ENCODE measurements at places on chromosomes 3 and 15.

DNA sequence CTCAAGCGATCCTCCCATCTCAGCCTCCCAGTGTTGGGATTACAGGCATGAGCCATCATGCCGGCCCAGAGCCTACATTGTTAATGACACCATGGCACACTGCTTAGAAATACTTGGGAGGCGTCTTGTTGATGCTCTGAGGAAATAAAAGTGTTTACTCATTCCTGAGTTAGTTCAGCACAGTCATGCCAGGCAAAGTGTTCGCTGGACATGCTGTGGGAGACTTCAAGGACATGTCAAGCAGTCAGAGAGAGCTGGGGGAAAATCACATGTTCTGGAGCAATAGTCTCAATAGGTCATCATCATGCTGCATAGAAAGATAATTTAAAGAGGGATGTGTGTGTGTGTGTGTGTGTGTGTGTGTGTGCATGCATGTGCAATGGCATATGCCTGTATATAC, 37.5 kb downstream of the TTC23 start:
- no peak for DNase-seq

GRCh38 chr3:13192471-13193213, 119.4 kb upstream of the IQSEC1 start:
- no peak for DNase-seq

DNA sequence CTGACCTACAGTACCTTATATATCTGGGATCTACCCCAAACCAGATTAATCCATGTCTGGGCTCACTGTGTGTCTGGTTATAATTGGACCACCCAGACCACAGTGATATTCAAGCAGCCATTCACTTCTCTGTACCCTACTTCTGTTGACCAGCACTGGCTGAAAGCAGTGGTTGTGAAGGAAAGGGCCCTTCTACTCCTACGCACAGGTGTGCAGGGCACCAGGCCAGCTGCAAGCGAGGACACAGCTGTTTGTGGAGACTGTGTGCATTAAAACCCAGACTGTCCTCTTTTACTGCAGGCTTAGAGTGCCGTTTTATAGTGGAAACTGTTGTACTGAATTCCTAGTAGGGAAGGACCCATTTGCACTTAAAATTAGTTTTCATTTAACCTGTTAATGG, 29.5 kb downstream of the CTDSPL start:
- DNase-seq: no peak

DNA sequence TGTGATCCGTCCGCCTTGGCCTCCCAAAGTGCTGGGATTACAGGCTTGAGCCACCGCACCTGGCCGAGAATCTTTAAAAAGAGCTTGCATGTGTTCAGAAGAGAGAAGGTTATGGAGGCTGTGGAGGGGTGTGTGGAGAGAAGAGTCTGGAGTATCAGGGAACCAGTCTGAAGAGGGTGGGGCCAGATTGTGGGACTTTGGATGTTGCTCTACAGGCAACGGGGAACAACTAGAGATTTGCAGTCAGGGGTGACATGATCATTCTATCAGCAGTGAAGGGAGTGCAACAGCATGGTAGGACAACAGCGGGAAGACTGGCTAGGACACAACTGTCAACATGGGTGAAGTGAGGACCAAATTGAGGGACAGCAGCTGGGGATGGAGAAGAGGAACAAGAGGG, 8.9 kb downstream of the SCAMP2 start:
- no peak for DNase-seq

DNA sequence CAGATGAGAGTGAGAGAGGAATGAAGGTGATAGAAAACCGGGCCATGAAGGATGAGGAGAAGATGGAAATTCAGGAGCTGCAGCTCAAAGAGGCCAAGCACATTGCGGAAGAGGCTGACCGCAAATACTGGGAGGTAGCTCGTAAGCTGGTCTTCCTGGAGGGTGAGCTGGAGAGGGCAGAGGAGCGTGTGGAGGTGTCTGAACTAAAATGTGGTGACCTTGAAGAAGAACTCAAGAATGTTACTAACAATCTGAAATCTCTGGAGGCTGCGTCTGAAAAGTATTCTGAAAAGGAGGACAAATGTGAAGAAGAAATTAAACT, 88.9 kb downstream of the EOMES start:
- DNase-seq: no peak

GRCh38 chr3:72317491-72317890, 530.8 kb downstream of the SHQ1 start:
- DNase-seq: no peak

DNA sequence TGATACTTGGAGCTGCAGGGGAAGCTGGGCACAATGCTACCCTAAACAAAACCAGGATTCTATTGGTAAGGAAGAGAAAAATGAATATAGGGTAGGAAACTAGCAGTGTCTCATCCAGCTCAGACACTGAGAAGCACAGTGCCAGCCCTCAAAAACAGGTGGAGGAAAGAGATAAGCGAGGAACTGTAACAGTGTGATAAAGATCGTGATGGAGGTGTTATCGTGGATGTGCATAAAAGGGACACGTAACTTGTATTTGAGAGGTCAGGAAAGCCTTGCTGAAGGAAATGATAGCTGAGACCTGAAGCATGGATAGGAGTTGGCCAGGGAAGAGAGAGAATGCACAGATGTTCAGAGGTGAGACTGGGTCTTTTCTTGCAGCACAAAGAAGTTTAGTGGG, 27.4 kb downstream of the MIX23 start:
- no peak for DNase-seq

DNA sequence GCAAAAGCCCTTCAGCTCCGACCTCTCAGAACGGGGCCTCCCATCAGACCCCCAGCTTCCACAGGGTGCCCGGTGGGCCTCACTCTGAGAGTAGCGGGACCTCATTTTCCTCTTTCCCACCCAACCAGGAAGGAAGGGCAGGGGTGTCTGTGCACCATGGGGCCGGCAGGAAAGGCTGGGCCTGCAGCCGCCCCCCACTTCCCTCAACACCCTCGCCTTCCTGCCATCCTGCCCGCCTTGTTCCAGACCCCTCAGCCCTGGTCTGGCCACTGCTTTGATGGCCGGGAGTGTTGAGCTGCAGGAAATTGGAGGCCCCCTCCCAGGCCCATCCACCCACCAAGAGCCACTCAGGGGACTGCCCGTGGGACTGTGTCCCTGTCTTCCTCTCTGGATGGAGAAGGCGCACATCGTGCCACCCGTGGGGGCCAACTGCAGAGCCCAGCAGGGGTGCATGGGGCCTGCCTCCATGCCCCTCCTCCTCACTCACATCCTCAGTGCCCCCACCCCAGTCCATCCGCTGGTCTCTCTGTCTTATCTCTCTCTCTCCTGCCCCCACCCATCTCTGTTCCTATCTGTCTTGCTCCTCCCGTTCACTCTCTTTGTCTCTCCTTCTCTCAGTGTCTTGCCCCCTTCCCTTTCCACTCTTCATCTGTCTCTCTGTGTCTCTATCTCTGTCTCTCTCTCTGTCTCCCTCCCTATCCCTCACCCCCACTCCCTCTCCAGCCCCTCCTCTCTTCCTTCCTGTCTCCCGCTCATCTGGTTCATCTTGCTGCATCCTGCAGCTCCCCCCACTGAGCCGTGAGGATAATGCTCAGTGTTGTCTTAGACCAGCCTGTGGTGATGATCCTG, 1.8 kb upstream of the PLXND1 start:
- no peak for DNase-seq

DNA sequence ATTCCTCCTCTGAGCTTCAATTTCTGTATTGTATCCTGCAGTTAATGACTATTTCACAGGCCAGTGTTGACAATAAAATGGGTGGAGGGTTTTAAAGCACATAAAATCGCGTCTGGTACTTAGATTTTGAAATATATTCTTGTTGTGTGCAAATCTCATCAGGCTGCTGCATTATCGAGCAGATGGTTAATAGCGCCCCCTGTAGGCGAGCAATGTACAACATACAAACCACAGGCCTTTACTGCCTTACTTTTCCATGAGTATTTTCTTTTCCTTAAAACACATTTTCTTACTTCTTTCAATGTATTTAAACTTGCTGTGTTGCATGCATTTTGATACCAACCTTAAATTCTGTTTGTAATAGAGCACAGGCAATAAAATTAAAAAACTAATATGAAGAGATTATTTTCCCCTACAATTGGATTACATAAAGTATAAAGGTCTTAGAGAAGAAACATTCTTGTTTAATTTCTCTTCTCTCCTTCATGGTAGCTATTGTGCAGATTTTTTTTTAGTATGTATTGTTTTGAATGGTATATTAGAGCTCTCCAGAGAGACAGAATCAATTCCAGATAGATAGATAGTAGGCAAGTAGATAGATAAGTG, 608.4 kb downstream of the CADM2 start:
- no peak for DNase-seq

DNA sequence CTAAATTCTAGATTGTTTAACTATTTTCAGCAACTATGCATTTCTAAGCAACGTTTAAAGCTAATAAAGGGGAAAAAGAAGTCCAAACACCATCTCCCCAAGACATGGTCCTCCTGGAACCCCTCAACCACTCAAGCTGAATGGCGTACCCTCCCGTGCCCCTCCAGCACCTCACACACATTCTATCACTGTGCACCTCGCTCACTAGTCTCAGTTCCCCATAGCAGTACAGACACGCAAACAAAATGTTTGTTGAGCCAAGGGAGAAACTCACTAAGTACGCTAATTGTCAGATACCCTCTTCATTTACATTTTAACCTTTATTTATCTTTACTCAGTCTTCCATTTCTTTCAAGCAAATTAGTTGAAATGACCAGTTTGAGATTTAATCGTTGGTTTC, 48.8 kb downstream of the ACAP2 start:
- DNase-seq: no peak

DNA sequence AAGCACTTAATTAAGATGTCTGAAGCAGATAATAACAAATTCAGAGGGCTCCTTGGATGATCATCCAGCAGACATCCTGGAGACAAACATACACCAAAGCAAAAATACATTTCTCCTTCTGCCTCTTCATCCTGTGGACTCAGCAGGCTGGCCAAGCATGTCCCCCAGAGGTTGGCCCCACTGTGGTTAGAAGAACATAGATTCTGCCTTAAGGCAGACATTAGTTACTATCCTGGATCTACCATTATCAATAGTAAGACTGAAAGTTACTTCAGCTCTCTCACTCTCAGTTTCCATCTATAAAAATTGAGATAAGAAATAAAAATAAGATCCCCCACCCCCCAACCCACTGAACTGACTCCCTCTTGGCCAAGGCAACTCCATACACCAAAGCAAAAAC, 28.6 kb upstream of the TGFBR2 start:
- DNase-seq: no peak

- no peak for DNase-seq
These were observed 621.3 kb upstream of the EPHA6 start for GRCh38 chr3:96192966-96193550.

GRCh38 chr3:28615071-28615470, 266.4 kb upstream of the AZI2 start:
- no peak for DNase-seq

- peak; percentile 2 for DNase-seq
These were observed 603 bp downstream of the SCAPER start for GRCh38 chr15:76904461-76905012.

- DNase-seq: peak; percentile 84
These were observed 105.8 kb upstream of the RASGRP1 start for GRCh38 chr15:38670128-38671005.

- DNase-seq: no peak
These were observed 223.6 kb upstream of the SETMAR start for GRCh38 chr3:4079339-4080195.

DNA sequence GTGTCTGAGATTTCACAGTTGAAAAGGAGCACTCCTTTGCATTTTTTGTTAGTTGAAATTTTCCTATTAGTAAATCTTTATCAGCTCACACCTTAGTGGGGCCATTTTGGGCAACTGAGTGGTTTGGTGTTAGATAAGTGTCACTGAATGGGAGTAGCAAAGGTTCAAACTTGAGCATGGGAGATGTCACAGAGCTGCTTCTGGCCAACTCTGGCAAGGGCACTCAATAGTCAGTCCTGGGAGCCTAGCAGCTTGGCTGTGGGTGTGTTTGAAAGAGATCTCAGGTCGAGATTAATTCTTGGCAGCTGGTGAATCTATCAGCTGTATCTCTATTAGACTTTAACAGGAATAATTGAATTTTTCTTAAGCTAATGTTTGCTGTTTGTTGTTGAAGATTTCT, 579.3 kb downstream of the EDEM1 start:
- no peak for DNase-seq

DNA sequence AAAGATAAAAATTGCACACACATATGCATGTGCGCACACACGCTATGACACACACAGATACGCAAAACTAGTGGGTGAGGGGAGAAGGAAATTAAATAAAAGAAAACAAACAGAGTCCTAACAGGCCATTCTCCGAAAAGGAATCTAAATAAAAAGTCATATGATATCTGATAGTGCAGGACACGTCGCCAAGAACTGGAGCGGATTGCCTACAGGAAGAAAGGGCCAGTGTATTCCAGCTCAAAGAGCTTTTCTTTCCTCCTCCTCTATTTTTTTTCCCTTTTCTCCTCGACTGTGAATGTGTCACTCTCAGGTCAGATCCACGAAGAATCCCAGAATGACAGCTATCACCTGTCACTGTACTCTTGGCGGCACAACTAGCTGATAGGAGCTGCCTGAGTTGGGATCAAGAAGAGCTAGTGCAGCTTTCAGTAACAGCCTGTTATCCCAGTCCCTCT, 157.8 kb downstream of the TIGIT start:
- DNase-seq: no peak

DNA sequence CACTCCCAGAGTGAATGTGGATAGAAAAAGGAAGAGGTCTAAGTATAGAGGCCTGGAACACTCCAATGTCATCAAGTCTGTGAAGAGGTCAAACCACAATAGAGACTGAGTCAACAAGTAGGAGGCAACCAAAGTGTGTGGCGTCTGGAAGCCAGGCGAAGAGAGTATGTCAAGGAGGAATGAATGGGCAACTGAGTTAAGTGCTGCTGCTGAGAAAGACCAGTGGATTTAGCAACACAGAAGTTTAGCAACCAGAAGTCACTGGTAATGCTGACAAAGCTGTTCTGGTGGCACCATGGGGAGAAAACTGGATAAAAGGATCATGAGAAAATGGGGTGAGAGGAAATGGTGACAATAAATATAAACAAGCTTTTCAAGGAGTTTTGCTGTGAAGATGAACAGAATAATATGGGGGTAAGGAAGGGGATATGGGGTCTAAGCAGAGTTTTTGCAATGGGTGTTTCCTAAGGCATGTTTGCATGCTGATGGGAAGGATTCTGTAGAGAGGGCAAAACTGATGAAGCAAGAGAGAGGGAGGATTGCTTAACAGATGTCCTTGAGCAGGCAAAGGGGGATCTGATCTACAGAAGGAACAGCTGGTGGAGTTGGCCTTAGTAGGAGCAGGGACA, 38.4 kb downstream of the PCOLCE2 start:
- no peak for DNase-seq

GRCh38 chr3:114207768-114208167, 28.9 kb upstream of the DRD3 start:
- no peak for DNase-seq

DNA sequence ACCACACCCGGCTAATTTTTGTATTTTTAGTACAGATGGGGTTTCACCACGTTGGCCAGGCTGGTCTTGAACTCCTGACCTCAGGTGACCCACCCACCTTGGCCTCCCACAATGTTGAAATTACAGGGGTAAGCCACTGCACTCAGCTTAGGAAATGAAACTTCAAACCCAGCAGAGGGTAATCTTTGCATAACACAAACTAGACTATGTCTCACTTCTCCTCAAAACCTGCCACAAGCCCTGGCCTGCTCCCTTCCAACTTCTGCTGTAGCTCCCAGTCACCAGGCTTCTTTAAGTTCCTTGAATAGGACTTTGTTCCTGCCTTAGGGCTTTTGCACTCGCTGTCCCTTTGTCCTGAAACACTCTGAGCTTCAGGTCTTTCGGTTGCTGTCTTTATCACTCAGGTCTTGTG, 39.2 kb upstream of the SEMA4B start:
- DNase-seq: no peak

Measured in CD4-positive, alpha-beta T cell treated with Interleukin-2 at 100 ng/mL for 4 hours (primary cell).